ENCODE measurements at places on chromosomes 2 and 18.

- DNase-seq, result no peak
These were observed 38.1 kb upstream of the TGIF1 start for GRCh38 chr18:3411854-3412268.

GRCh38 chr2:166375736-166376487 is at the start of gene SCN9A:
TSS of gene SCN9A (minus strand) at chr2:166375944. CDS start at chr2:166311756, 64,188 bp downstream.
- no peak for DNase-seq

- no peak for DNase-seq
These were observed 1085.8 kb downstream of the TDRD15 start for GRCh38 chr2:22209545-22209944.

- DNase-seq, result no peak
These were observed 5.4 kb downstream of the PID1 start for GRCh38 chr2:229265727-229266126.

- DNase-seq, result no peak
These were observed 9.2 kb downstream of the HS6ST1 start for GRCh38 chr2:128309280-128310093.

DNA sequence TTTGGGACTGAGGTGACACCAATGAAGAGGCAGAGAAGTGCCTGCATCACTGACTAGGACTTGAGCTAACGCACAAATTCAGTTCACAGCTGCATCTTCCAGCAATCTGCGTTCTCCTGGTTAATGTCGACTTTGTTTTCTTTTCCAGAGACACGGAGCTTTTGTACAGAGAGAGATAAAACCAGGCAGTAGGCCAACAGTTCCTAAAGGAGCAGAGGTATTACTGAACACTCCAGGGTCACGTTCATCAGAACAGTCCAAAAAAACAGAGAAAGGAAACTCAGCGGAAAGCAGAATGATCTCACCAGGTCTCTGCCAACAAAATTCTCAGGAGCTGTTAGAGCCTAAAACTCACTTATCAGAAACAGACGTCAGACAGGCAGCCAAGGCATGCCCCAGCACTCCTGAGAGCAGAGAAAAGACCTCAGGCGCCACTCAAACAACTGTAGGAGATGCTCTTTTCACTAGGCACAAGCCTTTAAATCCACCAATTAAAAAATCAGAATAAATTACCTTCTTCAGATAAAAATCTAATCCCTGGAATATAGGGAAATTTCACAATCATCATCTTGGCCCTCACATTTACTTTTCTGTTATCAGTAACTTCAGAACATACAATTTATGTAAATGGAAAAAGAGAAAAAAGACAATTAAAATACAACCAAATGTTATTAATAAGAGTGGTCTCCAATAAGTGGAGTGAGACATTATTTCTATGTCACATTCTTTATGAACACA is 95.9 kb upstream of the SPTBN1 start:
- no peak for DNase-seq

GRCh38 chr18:14941792-14942191 is 193.8 kb downstream of the ANKRD30B start:
- no peak for DNase-seq

DNA sequence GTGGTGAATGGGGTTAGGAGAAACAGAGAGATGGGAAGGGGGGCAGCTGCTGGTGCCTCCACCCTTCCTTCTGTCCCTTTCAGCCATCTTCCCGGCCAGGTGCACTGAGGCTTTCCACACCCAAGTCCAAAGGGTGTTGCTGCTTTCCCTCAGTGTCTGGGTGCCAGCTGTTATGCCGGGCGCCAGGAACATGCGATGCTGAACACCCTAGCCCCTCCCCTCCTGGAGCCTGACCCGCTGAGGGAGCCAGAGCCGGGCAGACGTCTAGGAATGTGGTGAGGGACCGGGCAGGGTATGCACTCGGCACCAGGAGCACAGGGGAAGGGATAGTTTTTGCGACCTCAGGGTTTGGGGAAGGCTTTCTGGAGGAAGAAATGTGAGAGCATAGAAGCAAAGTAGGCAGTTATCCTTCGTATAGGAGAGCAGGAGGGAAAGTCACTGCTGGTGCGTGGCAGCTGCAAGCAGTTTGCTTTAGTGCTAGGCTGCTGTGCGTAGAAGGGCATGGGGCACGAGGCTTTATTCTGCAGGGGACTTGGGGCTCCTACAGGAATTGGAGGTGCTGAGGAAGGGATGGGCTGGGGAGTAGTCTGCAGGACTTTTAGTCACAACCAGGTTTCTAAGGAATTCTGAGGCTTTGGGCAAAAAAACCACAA is 147.7 kb downstream of the TSN start:
- DNase-seq, result no peak

GRCh38 chr2:134338208-134338607 is 84.3 kb downstream of the MGAT5 start:
- no peak for DNase-seq

GRCh38 chr2:209411296-209411695 is 12.6 kb upstream of the MAP2 start:
- DNase-seq, result no peak

DNA sequence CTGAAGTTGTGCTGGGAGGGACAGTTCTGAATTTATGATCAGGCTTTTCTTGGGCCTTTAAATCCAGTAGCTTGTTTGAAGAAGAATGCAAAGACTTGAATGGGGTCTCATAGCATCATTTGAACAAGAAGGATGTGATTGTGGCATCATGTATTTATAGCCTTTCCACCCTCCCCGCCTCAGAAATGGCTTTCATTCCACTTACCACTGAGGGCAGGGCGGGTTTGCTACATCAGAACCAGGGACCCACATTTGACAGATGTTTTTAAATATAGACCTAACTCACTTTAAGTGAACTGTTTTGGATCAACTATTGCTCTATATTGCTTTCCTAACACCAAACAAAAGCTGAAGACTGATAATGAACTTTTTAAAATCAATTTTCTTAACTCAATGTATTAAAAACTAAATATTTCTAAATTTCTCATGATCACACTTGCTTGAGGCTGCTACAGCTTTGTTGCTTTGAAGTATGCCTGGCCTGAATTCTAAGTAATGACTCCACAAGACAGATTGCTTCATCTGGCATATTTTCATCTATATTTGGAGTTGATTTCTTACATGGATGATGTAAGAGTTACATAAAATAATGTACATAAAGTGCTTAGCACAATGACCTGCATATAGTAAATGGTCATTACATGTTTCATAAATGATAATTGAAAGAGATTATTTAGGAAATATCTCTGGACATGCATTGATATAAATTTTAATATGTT is 1552.9 kb upstream of the SLC39A10 start:
- no peak for DNase-seq

- DNase-seq, result no peak
These were observed 225.3 kb downstream of the SLC8A1 start for GRCh38 chr2:40226637-40227036.

- DNase-seq, result no peak
These were observed 256.4 kb downstream of the ACKR3 start for GRCh38 chr2:236825989-236826510.

- DNase-seq, result no peak
These were observed 56.6 kb upstream of the SLC1A4 start for GRCh38 chr2:64932371-64933216.

DNA sequence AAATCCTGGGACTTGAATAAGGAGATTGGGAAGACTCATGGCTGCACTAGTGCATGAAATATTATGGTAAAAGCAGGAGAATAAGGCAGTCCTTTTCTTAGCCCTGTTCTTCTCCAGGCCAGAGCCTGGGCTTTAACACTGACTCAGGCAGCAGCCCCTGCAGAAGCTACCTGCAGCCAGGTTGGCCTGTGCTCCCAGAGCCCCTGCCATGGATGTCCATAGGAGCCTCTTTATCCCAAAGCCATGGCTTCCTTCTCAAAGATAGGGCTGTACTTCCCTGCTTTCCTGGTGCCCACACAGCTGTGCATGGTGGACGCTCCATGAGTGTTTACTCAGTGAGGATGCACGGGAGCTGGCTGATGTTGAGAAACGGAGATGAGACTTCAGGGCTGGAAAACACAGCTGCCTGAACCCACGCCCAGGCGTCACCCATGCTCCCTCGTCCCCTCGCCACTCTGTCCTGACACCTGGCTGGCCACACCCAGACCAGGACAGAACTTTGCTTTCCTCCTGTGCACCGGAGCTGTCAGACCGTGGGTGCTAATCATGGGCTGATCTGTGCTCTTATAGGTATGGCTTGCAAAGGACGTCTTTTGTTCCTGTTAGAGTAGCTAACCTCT is 135.5 kb downstream of the GLI2 start:
- DNase-seq, result no peak

GRCh38 chr2:152566728-152567069 is 150.6 kb downstream of the PRPF40A start:
- no peak for DNase-seq

GRCh38 chr2:33607251-33607721 is 8.2 kb upstream of the FAM98A start:
- no peak for DNase-seq

DNA sequence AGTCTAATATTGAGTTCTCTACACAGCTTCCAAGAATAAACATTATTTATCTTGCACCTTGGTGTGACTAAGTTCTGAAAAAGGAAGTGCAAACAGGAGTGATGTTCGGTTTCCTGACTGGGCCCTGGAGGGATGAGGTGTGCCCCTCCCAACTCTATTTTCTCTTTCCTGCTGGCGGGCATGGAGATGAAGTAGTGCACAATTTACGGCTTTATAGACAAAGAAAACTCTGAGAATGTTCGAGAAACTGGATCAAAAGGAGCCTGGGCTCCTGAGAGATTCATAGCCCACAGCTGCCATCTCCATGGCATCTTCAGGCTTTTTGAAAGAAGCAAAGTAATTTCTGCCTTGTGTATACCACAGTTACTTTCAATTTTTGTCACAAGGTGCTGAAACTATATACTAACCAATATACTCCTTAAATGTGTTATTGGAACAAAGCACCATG is 22.3 kb downstream of the LRATD1 start:
- DNase-seq, result no peak

- DNase-seq, result no peak
These were observed 49.9 kb downstream of the RAB31 start for GRCh38 chr18:9757827-9758621.

GRCh38 chr2:7209757-7210555 is 292.7 kb downstream of the RNF144A start:
- DNase-seq, result no peak

- no peak for DNase-seq
These were observed 221.2 kb downstream of the PIEZO2 start for GRCh38 chr18:10928011-10928771.

- no peak for DNase-seq
These were observed 60.0 kb upstream of the AGAP1 start for GRCh38 chr2:235433860-235434259.

DNA sequence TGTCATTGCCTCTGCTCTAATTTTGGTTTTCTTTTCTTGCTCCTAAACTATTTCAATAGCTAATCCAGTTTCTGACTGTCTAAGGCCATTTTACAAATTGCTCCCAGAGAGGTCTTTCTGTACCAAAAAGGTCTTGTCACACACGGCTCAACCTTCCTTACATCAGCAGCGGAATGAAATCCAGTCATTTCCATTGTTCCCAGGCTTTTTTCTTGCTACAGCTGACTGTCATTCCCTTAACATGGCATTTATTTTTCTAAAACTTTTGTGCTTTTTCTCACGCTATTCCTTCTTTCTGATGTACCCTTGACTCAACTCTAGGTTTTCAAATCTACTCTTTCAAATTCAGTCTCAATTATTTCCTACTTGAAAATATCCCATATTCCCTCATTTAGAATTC is 24.3 kb downstream of the FAM171B start:
- no peak for DNase-seq

DNA sequence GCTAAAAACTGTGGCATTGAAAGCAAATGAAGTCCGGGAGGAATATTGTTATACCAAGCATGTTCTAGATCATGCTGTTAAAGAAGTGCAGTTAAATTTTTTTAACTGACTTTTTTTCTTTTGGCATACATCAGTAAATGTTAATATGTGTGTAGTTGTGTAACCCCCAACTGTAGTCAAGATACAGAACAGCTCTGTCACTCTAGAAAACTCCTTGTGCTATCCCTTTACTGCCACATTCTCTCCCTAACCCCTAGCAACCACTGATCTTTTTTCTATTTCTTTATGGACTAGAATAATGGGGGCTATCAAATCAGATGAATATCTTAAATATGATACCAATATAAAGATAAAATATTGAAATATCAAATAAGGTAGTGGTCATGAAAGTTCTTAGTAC is 46.4 kb downstream of the LCLAT1 start:
- DNase-seq, result no peak
